Activated CD8-positive, alpha-beta T cell treated with anti-CD3 and anti-CD28 coated beads, Interleukin-2, amount 10 ng/mL, durations not matched to agents 7 days and 5 days (primary cell): ENCODE measurements at places on chromosomes 3 and 15. TPM values are rescaled to one million over a fixed set of nuclear protein-coding genes. Genes with fewer than 3 reads are reported as not detected.

Gene ZNF80
- total RNA-seq = 0.89 TPM

DNA sequence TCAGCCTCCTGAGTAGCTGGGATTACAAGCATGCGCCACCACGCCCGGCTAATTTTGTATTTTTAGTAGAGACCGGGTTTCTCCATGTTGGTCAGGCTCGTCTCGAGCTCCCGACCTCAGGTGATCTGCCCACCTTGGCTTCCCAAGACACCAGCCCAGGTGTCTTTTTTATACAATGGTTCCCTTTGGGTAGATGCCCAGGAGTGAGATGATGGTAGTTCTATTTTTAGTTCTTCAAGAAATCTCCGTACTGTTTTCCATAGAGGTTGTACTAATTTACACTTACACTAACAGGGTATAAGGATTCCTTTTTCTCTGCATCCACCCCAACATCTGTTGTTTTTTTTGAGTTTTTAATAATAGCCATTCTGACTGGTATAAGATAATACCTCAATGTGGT, 94.3 kb downstream of the IGF2BP2 start:
- DNase-seq = no peak

Gene TTC23
- 0.82 TPM for total RNA-seq

DNA sequence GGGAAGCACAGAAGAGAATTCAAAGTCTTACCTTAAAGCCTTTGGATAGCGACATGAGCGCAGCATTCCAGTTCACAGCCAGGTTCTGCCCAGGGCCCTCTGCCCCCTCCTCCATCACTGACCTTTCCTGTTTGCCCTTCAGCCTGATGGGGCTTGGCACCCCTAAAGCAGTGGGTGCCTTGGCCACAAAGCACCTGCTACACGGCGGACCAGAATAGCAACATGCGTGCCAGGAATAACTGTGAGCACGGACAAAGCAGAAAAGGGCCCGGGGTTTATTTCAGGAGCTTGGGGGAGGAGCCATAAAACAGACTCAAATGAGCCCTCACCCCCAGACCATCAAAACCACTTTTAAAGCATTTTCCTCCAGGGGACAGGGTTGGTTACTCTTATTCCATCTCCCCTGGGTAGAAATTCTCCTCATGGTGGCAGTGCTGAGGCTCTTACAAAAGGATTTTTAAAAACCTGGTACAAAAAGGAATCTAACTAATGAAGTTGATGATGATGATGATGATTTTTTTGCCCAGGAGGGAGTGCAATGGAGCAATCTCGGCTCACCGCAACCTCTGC, 135.4 kb downstream of the KLF13 start:
- no peak for DNase-seq

DNA sequence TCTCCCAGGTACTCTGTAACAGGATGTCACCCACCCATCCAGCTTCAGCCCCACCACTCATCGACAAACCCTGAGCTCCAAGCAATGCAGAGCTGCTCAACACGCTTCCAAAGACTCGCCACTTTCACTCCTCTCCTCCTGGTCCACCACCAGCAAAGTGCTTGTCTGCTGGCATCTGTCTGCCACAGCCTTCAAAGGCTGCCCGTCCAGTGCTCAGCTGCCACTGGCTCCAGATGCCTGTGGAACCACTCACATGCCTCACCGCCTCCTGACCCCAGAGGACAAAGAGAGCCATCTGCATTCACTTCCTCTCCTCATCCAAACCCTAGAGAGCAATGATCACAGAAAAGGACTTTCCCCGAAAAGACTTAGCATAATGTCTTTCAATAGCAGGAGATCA, 109.5 kb upstream of the OCA2 start:
- DNase-seq = no peak

Gene TRH
- not detected for total RNA-seq

DNA sequence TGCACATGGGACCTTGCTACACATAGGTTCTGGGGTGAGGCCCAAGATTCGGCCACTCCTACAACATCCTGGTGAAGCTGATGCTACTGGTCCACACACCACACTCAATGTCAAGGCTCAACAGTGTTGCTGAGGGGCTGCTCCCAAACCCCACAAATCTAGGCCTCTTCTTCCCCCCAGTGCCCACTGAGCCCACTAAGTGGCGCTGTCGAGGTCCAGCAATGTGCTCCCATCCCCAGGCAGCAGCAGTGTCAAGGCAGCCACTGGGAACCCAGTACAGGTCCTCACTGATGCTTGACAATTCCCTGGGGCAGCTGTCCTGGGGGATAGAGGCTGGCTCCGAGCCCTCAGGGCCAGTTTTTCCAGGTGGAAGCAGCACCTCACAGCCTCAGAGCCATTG, 21.5 kb downstream of the SCN5A start:
- peak; percentile 25 for DNase-seq

DNA sequence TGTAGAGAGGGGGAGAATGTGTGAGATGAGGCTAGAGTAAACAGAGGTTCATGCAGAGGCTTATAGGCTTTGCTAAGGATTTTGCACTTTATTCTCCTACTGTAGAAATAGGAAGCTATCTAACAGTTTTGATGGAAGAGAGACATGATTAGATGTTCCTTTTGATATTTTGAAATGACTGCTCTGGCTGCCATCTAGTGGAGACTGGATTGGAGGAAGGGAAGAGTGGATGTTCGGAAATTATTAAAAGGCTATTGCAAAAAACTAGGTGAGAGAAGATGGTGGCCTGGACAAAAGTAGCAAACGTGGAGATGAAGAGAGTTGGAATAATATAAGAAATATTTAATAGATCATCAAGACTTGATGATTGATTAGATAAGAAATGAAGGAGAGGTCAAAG, 42.2 kb downstream of the SYN2 start:
- DNase-seq = no peak

Gene IQCH
- 2.2 TPM for total RNA-seq

Gene PAK2
- 84.7 TPM for total RNA-seq

DNA sequence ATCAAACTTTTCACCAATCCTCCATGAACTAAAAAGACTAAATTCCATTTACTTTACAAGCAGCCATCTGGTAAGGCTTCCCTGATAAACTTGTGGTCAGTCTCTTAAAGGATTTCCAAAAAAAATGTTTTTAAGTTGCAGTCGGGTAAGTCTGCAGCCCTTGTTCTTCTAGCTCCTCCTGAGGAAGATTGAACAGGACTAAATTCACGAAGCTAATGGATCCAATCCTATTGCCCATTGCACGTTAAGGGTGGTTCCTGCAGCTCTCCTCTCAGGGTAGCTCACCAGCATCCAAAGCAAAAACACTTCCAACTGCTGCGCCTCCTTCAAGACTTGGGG, 2.8 kb downstream of the HES1 start:
- DNase-seq = no peak

DNA sequence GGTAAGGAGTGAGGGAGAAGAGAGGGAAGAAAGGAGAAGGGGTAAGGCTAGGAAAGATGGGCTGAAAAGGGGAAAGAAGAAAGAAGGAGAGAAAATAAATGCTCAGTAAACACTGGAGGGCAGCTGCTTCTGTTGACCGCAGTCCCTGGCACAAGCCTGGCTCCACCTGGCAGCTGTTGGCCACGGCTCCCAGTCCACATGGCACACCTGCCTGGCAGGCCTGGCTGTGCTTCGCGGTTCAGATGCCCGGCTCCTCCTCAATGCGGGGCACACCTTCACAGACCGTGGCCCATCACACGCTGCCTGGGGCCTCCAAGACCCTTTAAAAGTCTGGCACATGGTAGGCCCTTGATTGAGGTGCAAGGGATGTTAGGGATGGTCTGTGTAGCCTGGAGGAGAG, 516.8 kb upstream of the PROK2 start:
- DNase-seq = no peak

GRCh38 chr3:143311096-143311495, 191.5 kb downstream of the CHST2 start:
- no peak for DNase-seq

- no peak for DNase-seq
These were observed 62.2 kb downstream of the TIGIT start for GRCh38 chr3:114356066-114356465.

GRCh38 chr15:73712107-73712506, 27.9 kb downstream of the CD276 start:
- no peak for DNase-seq

DNA sequence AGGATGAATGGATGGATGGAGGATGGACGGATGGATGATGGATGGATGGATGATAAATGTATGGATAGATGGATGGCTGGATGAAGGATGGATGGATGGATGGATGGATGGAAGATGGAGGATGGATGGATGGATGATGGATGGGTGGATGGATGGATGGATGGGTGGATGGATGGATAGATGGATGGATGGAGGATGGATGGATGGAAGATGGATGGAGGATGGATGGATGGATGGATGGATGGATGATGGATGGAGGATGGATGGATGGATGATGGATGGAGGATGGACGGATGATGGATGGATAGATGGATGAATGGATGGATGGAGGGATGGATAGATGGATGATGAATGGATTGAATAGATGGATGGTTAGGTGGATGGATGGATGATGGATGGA, 210.6 kb upstream of the IGF1R start:
- no peak for DNase-seq

GRCh38 chr15:86948719-86949118, 869.0 kb downstream of the AGBL1 start:
- no peak for DNase-seq

GRCh38 chr3:142104763-142105162, 44.6 kb downstream of the TFDP2 start:
- DNase-seq = no peak

Gene BLM
- total RNA-seq = 57.4 TPM

- DNase-seq = peak; percentile 42
These were observed 405.8 kb downstream of the IGSF11 start for GRCh38 chr3:118628704-118629341.

- DNase-seq = no peak
These were observed 184.1 kb upstream of the LRRC3B start for GRCh38 chr3:26438325-26438940.

Gene CHL1
- total RNA-seq = not detected

Gene PIGBOS1
- total RNA-seq = 8.9 TPM

DNA sequence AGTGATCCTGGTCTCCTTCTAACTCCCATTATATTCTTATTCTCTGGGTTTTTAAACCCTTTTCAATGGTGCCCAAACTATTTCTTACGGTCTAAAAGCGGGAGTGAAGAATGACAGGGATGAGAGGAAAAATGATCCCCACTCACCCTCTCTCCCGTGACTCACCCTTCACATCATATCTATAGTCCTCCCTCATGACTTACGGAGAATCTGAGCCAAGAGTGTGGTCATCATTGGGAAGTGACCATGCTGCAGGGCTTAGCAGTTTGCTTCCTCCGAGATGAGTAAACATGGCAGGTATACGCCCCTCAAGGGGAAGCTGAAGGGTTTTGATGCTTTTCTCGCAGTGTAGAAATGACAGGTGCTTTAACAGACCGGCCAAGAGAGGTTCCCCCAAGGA, 274.0 kb downstream of the RYR3 start:
- no peak for DNase-seq

Gene MASP1
- total RNA-seq = not detected

DNA sequence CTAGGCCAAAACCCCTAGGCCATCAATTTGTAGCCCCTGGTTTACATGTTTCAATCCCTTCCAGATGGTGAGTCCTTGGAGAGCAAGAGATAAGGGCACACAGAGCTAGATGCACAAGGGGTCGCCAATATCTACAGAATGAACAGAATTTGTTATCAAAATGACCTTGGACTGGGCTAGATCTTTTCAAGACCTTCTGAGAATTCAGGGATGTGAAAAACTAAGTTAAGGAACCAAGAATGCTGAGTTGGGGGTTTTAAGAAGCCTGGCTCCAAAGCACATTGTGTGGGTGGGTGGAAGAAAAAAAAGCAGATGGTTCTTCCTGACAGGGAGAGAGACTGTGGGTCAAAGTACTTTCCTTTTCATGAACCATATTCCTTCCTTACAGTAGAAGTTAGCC, 10.2 kb downstream of the CDCP1 start:
- no peak for DNase-seq

Gene CX3CR1
- 0.42 TPM for total RNA-seq

DNA sequence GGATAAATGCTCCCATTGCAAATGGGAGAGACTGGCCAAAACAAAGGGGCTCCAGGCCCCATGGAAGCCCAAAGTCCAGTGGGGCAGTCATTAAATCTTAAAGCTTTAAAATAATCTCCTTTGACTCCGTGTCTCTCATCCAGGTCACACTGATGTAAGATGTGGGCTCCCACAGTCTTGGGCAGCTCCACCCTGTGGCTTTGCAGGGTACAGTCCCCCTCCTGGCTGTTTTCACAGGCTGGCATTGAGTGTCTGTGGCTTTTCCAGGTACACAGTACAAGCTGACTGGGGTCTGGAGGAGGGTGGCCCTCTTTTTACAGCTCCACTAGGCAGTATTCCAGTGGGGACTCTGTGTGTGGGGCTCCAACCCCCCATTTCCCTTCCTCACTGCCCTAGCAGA, 45.9 kb downstream of the NIPA2 start:
- peak; percentile 27 for DNase-seq

DNA sequence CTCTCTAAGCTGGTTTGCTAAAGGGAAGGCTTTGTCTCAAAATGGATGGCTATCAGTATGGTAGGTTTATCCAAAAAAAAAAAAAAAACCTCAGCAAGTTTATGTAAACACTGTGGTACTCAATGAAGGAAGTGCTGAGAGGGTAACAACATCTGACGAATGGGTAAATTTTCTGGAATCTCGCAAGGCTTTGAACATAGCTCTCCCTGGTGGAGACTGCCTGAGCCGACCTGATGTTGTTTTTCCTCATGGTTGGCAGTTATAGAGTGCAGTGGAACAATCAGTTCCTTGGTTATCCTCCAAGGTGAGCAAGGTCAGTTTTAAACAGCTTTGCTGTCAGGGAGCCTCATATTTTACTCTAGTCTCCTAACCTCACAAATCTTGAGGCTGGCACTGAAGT, 94.6 kb downstream of the ZPLD1 start:
- no peak for DNase-seq

DNA sequence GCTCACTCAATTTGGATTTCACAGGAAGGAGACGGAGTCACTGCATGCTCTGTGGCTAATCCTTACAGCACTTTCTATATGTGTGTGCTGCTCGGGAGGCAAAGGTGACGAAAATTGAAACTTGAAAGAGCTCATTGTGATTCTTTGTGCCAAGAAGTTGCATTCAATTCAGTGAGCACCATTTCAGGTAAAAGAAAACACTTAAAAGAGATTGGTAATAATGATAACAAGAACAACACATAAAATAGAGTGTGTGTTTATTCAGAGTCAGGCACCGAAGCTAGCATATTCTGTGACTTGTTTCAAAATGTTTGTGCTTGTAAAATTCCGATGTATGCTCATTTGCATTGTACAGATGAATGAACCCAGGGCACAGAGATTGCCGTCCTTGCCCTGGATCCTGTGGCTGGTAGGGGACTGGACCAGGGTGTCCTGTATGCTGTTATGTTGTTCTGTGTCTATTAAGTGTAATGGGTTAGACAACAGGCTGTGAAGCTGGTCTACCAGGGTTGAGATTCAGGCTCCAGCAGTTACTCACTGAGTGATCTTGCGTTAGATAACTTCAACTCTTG, 193.3 kb upstream of the PROK2 start:
- DNase-seq = no peak

Gene TICRR
- total RNA-seq = 36.5 TPM

GRCh38 chr15:51403072-51403878, 61.8 kb downstream of the GLDN start:
- DNase-seq = no peak

Gene SLC22A14
- total RNA-seq = not detected
